ENCODE measurements at places on chromosomes 5 and 9.
A peak's percentile ranks its signal among the peaks of the same experiment; 100 is the strongest.

DNA sequence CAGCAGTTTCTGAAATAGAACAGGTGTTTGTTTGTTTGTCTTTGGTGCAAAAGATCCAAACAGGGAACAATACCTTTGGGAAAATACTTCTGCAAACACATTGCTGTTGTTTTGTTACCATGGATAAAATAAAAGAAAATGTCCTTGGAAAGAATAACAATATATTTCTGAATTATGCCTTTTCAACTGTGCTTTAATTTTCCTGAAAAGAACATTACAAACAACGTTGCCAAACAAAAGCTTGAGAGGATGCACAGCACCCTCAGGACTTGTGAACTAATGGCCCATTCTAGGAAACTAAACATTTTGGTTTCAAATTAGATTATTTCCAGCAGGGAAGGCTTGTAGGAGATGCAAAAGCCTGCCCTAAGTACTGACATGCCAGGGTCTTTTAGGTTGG, 967.2 kb downstream of the TLE4 start:
- no peak for DNase-seq

DNA sequence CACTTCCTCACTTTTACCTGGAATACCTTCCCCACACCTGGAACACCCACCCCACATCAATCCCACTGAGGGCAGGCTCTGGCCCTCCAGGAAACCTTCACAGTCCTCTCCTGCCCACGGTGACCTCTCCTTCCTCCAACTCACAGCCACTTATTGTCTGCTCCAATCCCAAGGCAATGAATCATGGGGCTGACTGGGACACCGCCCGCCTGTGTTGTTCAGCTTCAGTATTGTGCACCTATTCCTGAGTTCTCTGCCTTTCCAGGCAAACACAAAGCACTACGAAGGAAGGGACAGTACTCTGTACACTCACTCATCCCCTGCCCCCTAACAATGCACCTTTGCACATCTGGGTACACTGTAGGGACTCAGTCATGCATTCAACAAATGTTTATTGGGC, 7.3 kb downstream of the PCDH1 start:
- no peak for DNase-seq

DNA sequence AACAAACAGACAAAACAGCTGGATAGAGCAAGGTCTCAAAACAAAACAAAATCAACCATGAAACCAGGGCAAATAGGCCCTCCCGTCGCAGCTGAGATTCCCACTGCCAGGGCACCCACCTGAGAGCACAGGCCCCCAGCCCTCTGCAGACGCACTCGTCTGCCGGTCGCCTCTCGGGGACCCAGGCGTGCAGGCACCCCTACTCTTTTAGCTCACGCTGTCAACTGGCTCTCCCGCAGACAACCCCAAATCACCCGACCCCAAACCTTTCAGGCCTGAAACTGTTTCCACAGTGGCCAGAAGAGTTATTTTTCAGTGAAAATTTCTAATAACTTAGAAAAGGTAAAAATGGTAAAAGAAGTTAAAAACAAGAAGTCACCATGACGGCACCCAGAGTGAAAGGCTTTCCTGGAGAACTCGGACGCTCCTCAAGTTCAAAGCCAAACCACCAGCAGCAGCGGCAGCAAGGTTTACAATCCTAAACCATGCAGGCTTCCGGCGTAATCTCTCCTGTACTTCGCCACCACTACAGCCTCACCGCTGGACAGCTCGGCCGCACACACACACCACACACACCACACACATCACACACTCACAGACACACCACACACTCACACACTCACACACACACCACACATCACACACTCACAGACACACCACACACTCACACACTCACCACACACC, 1.9 kb upstream of the UBE2QL1 start:
- no peak for DNase-seq

DNA sequence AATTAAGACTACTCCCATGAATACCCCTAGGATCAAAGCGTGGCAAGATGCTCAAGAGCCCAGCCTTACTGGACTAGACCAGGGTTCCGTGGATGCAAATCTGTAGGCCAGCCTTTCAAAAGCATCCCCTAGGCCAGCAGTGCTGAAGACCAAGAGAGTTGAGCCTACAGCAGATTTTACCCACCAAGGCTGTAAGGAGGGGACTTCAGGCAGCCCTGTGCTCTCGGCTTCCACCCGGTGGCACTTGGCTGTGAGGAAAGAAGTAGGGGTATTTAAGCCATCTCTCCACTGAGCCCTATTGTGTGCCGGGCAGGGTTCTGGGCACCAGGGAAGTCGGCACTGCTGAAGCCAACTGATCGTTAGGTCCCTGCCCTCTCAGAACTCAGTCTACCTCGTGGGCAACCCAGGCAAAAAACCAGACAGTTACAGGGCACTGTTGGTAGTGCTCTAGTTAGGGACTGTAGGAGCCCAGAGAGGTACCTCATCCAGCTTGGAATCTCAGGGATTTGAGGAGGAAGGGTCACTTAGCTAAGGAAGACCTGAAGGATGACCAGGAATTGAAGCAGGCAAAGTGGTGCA, 25.5 kb downstream of the TCF7 start:
- no peak for DNase-seq

DNA sequence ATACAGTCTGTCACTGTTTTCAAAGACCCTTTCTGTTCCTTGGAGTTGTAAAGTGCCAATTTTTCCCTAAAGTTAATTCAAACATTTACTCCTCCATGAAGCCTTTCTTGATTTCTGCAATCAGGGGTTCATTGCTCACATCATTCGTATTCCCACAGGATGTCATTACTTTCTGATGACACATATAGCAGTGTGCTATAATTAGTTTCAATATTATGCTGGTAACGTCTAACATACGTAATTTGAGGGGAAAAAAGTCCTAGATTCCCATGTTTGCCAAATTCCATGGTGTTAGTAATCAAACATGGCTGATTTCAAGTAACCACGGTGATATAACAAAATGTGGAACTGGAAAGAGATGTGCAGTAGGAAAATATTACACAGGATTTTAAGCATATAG, 468.2 kb upstream of the MEF2C start:
- no peak for DNase-seq

GRCh38 chr5:73515232-73515631, 17.0 kb downstream of the BTF3 start:
- DNase-seq = no peak

DNA sequence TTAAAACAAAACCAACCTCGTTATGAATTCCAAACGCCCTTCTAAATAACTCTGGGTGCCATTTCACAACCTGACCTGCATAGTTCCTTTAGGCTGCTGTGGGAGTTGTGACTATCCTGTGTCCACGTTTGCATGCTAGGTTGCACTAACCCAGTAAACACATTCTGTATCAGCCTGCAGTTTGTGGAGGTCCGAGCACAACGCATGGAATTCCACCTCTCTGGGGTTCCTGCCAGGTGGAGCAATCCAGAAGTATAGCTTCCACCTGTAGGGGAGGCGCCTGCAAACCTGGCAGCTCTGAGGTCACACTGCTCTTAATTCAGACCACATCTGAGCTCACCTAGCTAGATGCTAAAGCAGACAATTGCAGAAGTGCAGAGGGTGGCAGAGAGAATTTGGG, 57.2 kb downstream of the MARCHF3 start:
- DNase-seq = no peak

DNA sequence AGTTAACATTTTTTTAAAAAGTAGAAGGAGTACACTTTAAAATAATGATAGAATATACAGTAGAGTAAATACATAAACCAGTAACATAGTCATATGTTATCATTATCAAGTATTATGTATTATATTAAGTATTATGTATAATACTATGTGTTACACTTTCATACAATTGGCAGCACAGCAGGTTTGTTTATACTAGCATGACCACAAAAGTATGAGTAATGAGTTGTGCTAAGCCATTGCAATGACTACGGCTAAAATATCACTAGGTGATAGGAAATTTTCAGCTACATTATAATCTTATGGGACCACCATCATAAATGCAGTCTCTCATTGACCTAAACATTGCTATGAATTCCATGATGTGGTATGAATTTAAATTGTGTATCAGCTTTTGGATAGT, 506.0 kb downstream of the HTR1A start:
- DNase-seq = no peak

- no peak for DNase-seq
Measured at GRCh38 chr5:180644129-180644824, 5.1 kb downstream of the FLT4 start.

- no peak for DNase-seq
Measured at GRCh38 chr9:121353241-121354061, 16.6 kb downstream of the STOM start.

- DNase-seq = no peak
Measured at GRCh38 chr5:68071736-68072135, 143.8 kb upstream of the PIK3R1 start.

GRCh38 chr9:136327304-136327974, at the start of gene GPSM1:
TSS of gene GPSM1 (plus strand) at chr9:136327539. CDS start at chr9:136327696, 157 bp downstream.
- no peak for DNase-seq

DNA sequence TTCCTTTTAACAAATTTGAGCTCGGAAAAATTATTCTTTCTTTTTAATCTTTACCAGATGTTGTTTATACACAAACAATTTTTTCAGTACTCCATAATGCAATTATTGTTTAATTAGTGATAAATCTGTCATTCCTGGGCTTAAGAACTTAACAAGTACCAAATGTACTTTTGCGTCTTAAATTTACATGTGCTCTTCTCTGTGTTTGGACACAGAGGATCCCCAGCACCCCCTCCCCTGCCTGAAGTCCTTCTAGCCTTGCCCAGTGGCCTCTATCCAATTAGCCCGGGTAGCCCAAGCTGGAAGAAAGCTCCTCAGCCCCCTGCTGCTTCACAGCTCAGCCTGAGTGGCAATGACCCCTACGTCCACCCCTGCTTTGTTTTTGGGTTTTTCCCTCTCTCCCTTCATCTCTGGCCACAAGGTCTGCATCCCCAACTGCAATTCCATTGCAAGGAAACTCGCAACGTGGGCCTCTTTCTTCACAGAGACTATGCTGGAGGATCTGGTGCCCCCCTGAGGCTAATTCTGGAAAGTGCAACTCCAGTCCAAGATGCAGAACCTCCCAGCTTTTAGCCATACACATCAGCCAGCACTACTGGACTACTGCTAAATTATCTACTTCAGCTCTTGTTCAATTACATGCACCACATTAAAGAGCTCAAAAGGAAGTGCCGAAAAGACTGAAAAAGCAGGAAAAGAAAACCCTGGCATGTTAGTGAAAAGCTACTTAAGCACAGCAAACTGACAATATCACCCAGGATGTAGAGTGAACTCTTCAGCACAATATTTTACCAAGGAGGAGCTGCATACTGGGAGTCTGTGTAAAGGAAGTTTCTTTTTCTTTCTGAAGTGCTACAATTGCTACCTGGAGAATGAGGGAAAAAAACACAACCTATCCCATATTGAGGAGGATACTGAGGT, 186.2 kb downstream of the FANCC start:
- DNase-seq = peak; percentile 50

DNA sequence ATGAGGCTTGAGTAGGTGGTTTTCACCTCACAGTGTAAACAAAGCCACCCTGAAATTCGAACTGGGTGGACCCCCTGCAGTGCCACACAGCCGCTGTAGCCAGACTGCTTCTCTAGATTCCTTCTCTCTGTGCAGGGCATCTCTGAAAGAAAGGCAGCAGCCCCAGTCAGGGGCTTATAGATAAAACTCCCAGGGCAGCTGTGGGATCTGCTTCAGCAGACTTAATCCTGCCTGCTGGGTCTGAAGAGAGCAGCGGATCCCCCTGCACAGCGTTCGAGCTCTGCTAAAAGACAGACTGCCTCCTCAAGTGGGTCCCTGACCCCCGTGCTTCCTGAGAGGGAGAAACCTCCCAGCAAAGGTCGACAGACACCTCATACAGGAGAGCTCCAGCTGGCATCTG, 71.4 kb downstream of the CARTPT start:
- DNase-seq = no peak

DNA sequence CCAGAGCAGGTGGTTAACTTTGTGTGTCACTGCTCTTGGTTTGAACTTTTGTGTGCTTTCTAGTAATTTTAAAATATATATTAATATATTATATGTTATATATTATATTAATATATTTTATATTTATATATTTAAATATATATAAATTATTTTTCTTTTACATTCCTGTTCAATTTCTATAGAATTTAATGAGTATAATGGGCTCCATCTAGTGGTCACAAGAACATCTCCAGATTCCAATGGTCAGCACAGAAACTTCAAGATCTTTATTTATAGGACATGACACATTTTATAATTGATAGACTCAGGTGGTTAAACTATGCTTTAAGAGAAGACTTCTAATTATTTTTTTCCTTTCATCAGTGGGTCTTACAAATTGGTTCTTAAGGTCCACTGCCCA, 39.1 kb downstream of the COL23A1 start:
- DNase-seq = no peak

GRCh38 chr5:15834596-15835245, 334.7 kb downstream of the FBXL7 start:
- no peak for DNase-seq

DNA sequence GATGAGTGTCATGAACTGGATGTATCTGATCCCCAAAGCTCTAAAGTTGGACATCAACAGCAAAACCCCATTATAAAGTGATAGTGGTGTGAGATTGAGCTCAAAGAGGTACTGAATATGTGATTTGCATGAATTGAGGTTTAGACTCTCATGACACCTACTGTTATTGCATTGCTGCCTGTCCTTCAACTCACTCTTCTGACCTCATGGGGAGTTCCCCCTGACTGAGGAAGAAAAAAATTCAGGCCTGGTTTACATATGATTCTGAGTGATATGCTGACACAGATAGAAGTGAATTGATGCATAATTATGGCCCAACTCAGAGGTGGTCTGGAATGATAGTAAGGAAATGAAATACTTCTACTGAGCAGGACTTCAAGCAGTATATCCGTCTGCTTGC, 76.2 kb upstream of the CHD1 start:
- DNase-seq = no peak

DNA sequence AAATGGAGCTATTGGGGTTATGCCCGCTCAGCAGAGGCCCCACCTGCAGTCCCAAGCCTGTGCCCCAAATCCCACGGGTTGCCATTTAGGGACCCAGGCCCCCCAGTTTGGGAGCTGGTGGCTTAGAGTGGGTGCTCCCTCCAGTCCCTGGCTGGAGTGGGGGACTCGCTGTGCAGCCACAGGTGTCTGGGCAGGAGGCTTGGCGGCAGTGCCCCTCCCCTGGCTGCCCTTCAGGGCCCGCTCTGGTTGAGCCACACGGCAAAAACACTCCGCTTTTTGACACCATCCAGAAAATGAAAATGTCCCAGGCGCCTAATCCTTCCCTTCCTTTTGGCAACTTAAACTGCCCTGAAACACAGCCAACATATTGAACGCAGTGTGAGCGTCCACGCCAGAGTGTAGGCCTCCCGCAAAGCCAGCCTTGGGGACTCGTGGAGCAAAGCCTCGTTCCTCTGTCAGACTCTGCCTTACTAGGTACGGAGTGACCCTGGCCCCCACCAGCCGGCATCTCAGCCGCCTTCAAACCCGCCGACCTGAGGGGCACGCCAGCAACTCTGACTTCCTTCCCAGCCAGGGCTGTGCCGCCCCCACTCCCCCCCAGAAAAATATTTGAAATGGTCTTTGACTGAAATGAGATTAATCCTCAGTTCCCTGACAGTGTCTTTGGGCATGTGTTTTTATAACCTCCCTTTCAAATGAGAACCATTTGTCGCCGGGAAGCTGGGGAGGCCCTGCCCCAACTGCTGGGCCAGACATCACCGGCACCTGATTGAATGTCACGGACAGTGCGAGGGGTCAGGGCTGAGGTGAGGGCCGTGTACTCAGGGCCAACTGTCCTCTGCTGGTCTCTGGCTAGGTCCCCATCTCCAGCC, 98.5 kb upstream of the LMX1B start:
- DNase-seq = no peak

- no peak for DNase-seq
Measured at GRCh38 chr9:112530751-112531205, 44.2 kb downstream of the KIAA1958 start.

Data from substantia nigra (tissue), 51 donors.